Caudate nucleus (tissue), 63 donors: ENCODE measurements at places on chromosomes 5 and 9.

- DNase-seq, result no peak
Observed at GRCh38 chr9:20408513-20408912, 213.8 kb downstream of the MLLT3 start.

DNA sequence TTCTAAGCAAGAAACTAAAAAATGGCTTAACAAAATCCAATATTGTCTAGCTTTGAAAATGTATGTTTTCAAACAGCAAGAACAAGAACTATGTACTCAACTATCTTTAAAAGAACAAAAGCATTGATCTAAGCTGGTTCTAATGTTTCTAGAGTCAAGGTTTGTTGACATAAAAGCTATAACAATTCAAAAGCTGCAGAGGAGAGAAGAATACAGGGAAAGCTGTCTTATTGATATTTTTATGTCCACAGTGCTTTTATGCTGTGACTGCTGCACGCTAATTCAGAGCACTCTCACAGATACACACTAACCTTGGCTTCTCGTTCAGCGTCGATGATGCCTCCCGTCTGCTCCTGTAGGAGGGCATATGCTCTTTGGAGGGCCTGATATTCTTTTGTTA lies 129.5 kb upstream of the DPYSL3 start:
- DNase-seq, result no peak

DNA sequence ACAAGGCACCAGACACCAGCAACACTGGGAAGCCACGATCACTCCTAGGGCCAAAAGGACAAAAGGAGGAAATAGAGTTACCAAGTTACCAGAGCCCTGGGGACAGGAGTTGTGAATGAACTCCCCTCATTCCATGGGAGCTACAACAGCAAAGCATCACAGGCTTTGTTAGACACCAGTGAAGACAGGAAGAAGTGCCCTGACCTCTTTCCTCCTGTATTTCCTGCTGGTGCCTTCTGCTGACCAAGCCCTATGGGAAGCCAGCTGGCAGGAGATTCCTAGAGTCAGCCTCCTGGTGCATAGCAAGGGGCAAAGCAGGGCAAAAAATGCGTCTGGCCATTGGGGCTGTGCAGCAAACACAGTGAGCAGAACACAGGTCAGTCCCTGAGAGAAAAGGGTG lies 374.7 kb downstream of the ZSWIM6 start:
- DNase-seq, result no peak

DNA sequence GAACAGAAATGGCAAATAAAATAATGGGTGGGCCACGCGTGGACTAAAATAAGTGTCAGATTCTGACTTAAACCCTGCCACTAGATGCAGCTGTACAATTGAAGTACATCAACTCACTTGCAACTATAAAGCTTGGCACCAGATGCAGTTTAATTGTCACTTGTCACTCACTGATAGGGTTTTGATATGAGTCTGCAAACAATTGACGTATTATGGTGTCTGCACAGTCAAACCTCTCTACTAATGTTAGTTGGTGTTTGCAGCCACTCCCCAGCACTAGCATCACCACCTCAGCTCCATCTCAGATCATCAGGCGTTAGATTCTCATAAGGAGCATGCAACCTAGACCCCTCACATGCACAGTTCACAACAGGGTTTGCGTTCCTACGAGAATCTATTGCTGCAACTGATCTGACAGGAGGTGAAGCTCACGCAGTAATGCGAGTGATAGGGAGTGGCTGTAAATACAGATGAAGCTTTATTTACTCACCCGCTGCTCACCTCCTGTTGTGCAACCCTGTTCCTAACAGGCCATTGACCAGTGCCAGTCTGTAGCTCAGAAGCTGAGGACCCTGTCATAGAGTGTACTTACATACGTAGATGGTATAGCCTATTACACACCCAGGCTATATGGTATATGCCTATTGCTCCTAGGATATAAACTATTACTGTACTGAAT lies 72.1 kb upstream of the SEMA6A start:
- no peak for DNase-seq

DNA sequence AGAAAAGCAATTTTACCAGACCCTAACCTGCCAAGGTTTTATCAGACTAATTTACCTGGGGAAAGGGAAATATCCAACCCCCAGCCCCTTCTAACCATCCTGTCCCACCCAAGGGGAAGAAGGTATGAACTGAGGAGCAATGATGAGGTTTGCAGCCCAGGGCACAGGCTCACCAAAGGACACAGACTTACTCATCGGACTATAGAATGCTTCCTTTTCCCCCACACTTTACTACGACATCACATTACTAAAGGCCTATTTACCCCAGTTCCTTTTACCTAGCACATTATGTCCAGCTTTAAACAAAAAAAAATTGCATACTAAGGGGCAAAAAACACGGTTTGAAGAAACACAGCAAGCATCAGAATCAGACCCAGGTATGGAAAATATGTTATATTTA lies 94.1 kb upstream of the FST start:
- DNase-seq, result no peak

GRCh38 chr5:7434914-7435313 lies 39.0 kb downstream of the ADCY2 start:
- no peak for DNase-seq

- DNase-seq, result no peak
Observed at GRCh38 chr9:36900136-36900855, 133.8 kb downstream of the PAX5 start.

DNA sequence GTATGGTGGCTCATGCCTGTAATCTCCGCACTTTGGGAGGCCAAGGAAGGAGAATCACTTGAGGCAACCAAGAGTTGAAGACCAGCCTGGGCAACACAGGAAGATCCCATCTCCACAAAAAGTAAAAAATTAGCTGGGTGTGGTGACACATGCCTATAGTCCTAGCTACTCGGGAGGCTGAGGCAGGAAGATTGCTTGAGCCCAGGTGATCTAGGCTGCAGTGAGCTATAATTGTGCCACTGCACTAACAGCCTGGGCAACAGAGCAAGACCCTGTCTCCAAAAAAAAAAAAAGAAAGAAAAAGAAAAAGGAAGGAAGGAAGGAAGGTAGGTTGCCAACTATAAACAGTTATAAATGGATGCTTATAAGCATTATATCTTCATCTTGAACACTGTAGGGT lies 51.0 kb downstream of the RFX3 start:
- DNase-seq, result no peak

GRCh38 chr5:174086751-174087150 lies 41.2 kb downstream of the NSG2 start:
- no peak for DNase-seq

DNA sequence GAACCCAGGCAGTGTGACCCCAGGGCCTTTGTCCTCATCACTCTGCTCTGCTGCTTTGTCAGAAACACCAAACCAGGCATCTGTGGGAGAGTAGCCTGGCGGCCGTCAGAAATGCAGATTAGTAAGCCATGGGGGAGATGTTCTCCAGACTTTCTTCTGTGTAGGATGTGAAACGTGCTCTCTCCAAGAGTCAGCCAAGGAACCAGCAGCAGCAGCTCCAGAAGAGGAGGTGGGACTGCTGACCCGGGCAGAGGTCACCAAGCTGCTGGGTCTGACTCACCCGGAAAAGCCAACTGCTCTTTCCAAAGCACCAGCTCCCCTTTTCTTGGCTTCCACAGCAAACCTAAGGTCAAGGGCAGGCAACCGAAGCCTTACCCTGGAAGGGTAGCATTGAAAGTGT lies 14.4 kb upstream of the ABLIM3 start:
- no peak for DNase-seq

DNA sequence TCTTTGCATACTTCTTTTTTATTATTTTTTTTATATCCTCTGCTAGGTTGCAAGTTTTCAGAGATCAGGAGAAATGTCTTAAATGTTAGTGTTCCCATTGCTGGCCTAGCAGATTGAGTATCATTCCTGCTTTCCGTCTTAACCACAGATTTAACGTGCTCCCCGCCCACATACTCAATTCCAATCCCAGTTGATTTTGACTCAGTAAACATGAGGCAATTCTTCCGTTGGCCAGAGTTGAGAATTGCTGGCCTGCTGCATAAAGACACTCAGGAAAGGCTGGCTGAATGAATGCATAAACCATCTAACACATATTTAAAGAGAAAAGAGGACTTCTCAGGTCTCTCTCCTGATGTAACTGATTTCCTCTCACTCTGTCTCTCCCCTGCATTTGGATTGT lies 46.8 kb upstream of the PLPP6 start:
- DNase-seq, result no peak

DNA sequence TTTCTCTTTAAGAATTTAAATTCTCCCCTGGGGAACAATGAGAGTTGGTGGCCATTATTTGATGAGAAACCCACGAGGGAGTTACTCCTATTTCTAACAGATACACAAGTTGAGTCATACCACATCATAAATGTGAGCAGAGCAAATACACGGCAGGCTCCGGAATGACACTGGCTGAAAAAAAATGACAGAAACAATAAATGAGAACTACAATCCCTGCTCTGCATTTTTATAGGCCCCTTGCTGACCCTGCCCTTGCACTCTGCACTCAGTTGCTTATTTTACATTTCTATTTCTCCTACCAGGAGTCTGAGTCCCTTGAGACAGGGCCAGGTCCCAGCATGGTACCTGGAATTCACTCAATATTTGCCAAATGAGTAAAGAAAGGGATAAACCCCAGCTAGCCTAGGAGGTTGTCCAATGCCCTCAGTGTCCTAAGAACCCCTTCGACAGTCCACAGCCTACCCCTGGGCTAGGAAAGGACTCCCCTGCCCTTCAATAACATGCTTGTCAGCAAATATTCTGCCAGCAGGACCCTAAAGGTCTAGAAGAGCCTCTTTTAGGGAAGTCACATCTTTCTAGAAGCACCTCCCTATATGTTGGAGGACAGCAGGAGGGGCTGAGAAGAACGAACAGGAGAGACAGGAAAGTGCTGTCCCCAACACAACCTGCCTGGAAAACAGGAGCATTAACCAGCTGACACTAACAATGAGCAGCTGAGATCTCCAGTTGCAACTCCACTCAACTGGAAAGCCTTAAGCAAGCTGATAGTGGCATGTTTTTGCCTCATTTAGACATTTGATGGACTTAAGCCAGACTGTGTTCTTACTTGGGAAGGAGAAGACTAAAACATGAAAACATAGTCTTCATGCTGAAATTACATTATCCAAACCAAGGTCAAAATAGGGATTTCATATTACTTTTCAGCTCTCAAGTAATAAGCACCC lies 191.2 kb downstream of the ACTL7B start:
- no peak for DNase-seq

DNA sequence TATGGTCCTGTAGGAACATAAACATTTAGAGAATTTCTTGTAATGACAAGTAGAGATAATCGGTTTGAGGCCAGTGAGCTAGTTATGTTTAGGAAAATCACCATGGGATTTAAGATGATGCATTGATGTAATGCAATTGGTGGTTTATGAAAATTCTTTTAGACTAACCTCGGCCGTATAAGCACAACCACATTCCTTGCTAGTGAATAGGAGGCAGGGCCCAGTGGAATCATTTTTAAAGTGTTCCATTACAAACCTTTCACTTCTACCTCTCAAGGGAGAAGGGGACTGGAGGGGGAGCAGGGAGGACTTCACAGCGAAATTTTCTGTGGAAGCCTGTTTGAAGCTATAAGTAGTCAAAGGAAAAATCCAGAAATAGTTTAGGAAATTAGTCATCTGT lies 71.8 kb upstream of the NFIL3 start:
- no peak for DNase-seq

GRCh38 chr5:160133071-160133917 lies 14.0 kb upstream of the PWWP2A start:
- DNase-seq, result no peak

GRCh38 chr9:119003201-119003611 lies 366.0 kb downstream of the BRINP1 start:
- DNase-seq, result no peak

- no peak for DNase-seq
Observed at GRCh38 chr5:10477943-10478342, 36.3 kb downstream of the ROPN1L start.

- no peak for DNase-seq
Observed at GRCh38 chr5:132459983-132460838, 30.4 kb downstream of the IRF1 start.

DNA sequence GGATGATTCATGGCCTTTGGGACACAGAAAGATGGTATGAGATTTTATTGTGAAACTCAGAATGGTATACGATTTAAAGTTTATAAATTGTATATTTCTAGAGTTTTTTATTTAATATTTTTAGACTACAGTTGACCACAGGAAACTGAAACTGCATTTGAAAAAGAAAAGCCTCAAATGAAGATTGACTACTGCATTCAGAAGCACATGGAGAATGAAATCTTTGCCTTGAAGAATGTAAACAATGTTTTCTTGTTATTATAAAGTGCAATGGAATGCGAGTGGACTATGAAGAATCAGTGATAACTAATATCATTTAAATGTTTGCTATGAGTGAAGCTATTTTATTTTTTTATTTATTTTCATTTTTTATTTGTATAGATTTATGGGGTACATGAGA lies 169.1 kb upstream of the CDH18 start:
- no peak for DNase-seq

DNA sequence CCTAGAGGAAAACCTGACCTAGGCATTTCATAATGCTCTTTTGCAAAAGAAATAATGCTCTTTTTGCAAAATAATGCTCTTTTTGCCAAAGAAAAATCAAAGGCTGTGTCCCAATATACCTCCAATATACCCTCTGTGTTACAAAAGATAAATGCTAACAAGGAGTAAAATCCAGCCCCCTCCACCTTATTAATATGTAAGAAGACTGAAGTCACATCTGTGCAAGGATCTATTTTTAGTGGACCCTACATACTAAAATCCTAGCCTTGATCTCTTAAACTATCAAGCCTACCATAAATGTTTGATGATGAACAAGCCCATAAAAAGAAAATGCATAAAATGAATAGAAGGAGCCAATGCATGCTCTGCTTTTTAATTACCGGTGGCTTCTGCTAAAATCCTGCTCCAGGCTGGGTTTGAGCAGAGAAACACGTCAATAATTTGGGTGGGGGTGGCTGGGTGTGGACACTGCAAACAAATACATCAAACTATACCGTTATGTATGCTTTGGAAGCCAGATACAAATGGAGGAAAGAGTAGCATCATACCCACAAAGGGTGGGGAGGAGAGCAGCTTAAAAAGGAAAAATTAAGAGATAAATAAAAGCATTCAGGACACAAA lies 131.6 kb downstream of the SEMA6A start:
- DNase-seq, result no peak

GRCh38 chr5:579746-580366 lies 32.3 kb upstream of the CEP72 start:
- DNase-seq, result no peak

- DNase-seq, result no peak
Observed at GRCh38 chr5:97133101-97133500, 9.3 kb downstream of the LIX1 start.
